ENCODE measurements at places on chromosomes 3 and 15. TPM values are rescaled to one million over a fixed set of nuclear protein-coding genes. Genes with fewer than 3 reads are reported as not detected.

DNA sequence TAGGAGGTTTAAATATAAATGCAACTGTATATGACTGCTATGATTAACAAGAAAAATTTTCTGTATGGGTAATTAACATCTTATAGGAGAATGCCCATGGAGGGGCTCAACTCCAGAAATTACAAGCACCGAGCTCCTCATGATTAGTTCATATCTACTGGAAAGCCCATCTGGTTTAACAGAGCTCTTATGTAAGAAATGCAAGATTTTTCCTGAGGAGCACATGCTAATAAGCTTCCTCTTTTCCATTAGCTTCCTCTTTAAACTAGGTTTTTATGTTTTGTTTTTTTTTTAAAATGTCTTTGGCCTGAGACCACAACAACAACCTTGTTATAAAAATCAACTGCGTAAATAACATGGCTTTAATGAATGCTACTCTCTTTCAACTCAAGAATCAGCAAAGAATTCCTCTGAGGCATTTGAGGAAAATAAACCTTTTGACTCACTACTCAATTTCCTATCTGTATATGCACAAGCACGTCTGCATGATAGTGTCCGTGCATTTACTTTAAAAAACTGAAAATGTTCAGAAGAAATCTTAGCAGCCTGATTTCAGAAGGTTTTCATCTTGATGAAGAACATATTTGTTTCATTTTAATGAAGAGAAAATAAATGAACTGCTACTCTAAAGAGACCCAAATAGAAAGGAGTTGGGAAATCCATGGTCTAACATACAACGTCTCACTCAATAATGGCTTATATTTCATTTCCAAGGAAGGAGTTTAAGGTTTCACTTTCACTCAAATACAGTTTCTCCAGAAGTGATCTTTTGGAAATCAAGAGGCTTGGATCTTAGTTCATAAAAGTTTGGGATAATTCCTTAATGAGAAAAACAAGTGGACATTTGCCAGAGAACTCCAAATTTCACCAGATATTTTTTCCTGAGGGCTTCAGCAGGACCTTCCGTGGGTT, 180.8 kb downstream of the KCNAB1 start:
- H3K27ac ChIP-seq: no peak overlapping the region
- no peak overlapping the region for H3K4me3 ChIP-seq
- no peaks in the 10 kb centered on the region for H3K36me3 ChIP-seq
- H3K4me1 ChIP-seq: no peaks in the 10 kb centered on the region

- H3K36me3 ChIP-seq: peaks cover 17% of the 10 kb centered on the region
- H3K27me3 ChIP-seq: no peaks in the 10 kb centered on the region
- no peak overlapping the region for H3K27ac ChIP-seq
- DNase-seq: no peak
- no peak overlapping the region for H3K4me3 ChIP-seq
Measured at GRCh38 chr3:128285042-128285966, 132.0 kb downstream of the EEFSEC start.

GRCh38 chr15:27250223-27250622, 279.2 kb downstream of the GABRG3 start:
- no peaks in the 10 kb centered on the region for H3K4me1 ChIP-seq
- no peaks in the 10 kb centered on the region for H3K36me3 ChIP-seq
- H3K27ac ChIP-seq: no peak overlapping the region
- H3K27me3 ChIP-seq: no peaks in the 10 kb centered on the region

DNA sequence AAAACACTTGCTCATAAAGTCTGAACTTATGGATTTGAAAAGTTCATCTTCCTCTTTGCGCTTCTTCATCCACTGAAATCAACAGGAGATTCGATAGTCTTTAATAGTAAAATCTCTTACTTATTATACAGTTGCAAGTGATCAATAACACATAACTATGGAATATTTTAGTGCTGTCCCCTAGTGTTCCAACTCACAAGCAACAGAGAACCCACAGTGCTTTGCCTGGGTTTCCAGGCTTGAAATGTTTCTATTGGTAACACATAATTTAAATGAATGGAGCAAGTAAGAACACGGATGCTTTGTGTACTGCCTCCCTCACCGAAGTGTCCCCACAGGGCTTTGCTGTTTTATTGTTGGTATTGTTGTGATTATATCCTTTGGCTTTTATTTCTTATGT, 93.5 kb downstream of the WDR72 start:
- H3K27ac ChIP-seq: no peak overlapping the region
- H3K27me3 ChIP-seq: peaks cover 2% of the 10 kb centered on the region
- no peak for DNase-seq
- no peaks in the 10 kb centered on the region for H3K36me3 ChIP-seq

The PRSS50 gene
- total RNA-seq: not detected

The CIDEC gene
- not detected for total RNA-seq

GRCh38 chr3:111581403-111582119, 13.6 kb downstream of the ZBED2 start:
- no peaks in the 10 kb centered on the region for H3K27me3 ChIP-seq
- peak overlapping the region; percentile 53 for H3K27ac ChIP-seq
- DNase-seq: no peak
- H3K36me3 ChIP-seq: peaks cover 86% of the 10 kb centered on the region

DNA sequence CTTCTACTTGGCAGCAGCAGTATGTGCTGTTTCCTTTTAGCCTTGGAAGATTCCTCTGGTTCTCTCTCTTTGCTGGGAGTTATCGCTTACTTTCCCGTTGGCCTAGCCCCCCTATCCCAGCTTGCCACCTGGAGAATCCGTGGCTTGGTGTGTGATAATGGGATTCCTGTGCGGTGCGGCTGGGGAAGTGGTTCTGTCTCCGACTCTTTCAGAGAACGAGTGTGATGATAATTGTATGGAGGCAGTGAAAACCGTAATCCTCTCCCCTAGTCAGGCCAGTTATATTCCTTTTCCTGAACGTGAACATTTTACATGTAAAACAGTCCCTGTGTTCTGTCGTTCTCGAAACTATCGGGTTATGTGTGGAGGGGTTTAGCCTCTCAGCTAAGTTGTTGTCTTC, 300.1 kb upstream of the C2CD4B start:
- H3K27me3 ChIP-seq: no peaks in the 10 kb centered on the region
- H3K4me3 ChIP-seq: no peak overlapping the region
- no peaks in the 10 kb centered on the region for H3K36me3 ChIP-seq
- H3K27ac ChIP-seq: no peak overlapping the region
- H3K4me1 ChIP-seq: no peaks in the 10 kb centered on the region
- DNase-seq: no peak

GRCh38 chr15:62124176-62124972, 40.7 kb downstream of the C2CD4B start:
- H3K27me3 ChIP-seq: peaks cover 5% of the 10 kb centered on the region
- DNase-seq: no peak
- peaks cover 3% of the 10 kb centered on the region for H3K36me3 ChIP-seq
- H3K4me1 ChIP-seq: peaks cover 39% of the 10 kb centered on the region

The ATP13A5 gene
- not detected for total RNA-seq

GRCh38 chr3:16849795-16850194, 35.0 kb upstream of the PLCL2 start:
- H3K4me1 ChIP-seq: peaks cover 16% of the 10 kb centered on the region
- H3K27me3 ChIP-seq: peaks cover 2% of the 10 kb centered on the region
- H3K27ac ChIP-seq: peak overlapping the region; percentile 60
- H3K4me3 ChIP-seq: peak overlapping the region; percentile 59
- DNase-seq: no peak

- peak overlapping the region; percentile 50 for H3K4me3 ChIP-seq
- no peaks in the 10 kb centered on the region for H3K36me3 ChIP-seq
- peaks cover 25% of the 10 kb centered on the region for H3K4me1 ChIP-seq
- peaks cover 35% of the 10 kb centered on the region for H3K27me3 ChIP-seq
Measured at GRCh38 chr15:74955796-74956647, 550 bp downstream of the RPP25 start.

GRCh38 chr15:101765772-101766456, 37.4 kb upstream of the OR4F6 start:
- no peaks in the 10 kb centered on the region for H3K4me1 ChIP-seq
- no peak overlapping the region for H3K27ac ChIP-seq
- no peaks in the 10 kb centered on the region for H3K36me3 ChIP-seq
- H3K27me3 ChIP-seq: no peaks in the 10 kb centered on the region
- DNase-seq: no peak
